Stimulated activated CD4-positive, alpha-beta T cell treated with anti-CD3 and anti-CD28 coated beads, Interleukin-2, amount 100 ng/mL, for 48 hours (primary cell): ENCODE measurements at places on chromosomes 2 and 18.

- no peak for DNase-seq
Observed at GRCh38 chr18:9356976-9357375, 22.4 kb downstream of the TWSG1 start.

DNA sequence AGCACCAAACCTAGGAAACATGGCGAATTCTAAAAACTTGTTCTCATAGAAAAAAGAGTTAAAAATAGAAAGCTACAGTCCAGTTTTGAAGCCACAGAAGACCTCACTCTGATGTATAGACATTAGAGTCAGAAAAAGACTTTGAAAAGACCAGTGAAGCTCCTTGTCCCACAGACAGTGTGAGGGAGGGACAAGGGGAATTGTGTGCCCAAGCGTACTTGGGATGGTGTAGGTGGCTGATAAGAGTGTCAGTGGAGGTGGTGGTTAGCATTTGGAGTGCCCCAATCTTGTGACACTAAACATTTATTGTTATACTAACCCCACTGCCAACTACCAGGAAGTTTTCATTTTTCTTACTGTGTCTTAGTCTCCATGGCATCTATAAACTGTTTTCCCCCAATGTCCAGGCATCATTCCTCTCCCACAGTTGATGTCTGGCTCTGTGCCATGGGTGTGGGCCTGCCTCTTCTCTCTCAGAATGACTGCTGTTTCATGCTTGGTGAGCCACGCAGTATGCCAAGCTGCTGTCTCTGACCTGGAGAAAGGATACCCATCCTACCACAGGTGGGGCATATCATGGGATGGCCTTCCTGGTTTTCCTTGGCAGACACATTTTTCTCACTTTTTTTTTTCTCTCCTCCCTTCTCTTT, 161.4 kb downstream of the RPIA start:
- no peak for DNase-seq

- DNase-seq: no peak
Observed at GRCh38 chr2:11124760-11125068, 30.6 kb upstream of the SLC66A3 start.

- no peak for DNase-seq
Observed at GRCh38 chr2:31522786-31523185, 58.0 kb downstream of the SRD5A2 start.

GRCh38 chr18:6521803-6522418, 107.2 kb upstream of the L3MBTL4 start:
- peak; percentile 0 for DNase-seq

GRCh38 chr2:203873461-203873860, 5.9 kb downstream of the CTLA4 start:
- no peak for DNase-seq

DNA sequence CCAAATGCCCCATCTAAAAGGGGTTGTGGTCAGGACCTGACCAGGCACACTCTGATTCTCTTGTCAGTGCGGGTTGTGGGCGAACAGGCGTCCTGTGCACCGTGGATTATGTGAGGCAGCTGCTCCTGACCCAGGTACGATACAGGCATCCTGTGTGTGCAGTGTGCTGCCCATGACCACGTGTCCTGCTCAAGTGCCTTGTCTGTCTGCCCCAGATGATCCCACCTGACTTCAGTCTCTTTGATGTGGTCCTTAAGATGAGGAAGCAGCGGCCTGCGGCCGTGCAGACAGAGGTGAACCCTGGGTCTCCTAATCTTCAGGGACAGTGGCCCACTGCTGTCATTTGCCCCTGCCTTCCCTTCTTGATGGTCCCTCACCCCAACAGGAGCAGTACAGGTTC, 14.6 kb downstream of the PTPN18 start:
- DNase-seq: no peak

- no peak for DNase-seq
Observed at GRCh38 chr18:3384664-3385563, 65.1 kb upstream of the TGIF1 start.

- DNase-seq: no peak
Observed at GRCh38 chr2:228657807-228658402, 476.4 kb upstream of the SPHKAP start.

DNA sequence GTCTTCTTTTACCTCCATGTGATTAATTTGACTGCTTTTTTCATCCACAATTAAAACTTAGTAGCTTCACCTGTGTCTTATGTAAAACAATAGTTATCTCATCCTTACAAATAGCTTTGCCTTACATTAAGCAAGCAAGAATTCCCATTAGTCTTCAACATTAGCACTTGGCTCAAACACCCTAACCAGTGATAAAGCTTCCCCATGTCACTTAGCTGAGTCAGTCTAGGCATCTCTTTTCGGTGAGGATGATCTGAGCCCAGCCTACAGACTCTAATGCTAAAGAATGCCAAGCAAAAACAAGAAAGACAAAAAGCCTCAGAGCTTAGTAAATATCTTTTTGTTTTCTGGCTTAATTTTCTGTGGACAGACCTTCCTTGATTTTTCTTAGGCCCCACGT, 26.1 kb downstream of the GAD1 start:
- no peak for DNase-seq

DNA sequence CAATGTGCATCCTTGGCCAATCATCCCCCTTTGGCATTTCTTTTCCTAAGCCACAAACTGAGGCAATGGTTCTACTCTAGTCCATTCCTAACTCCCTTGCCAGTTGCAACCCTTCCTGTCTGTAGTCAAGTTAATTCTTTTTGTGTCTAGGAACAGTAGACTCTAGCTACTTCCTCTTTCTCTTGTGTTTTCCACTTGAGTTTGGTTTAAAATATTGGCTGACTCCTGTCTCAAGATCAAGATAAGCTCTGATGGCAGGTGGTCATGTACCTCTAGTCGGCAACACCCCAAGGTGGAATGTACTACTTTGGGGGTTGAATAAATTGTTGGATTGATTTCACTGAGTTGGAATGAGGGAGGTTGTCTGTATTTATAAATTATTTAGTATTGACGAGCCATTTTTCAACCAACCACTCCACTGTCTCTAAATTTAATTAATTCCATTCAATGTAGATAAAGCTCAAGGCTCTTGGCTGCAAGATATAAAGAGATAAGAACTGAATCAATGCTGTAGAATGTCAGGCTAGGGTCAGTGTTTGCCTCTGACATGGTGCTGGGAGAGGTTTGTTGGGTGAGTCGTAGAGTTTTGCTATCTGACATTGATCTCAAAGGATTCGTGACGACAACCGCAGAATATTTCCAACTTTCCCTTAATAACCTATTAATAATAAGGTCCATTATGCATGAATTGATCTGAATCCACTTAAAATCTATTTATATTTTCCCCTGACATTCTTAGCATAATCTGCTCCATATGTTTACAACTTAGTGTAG, 188.7 kb upstream of the APCDD1 start:
- no peak for DNase-seq
